Neural crest cell (in vitro differentiated cells): ENCODE measurements at places on chromosomes 5 and 9.

DNA sequence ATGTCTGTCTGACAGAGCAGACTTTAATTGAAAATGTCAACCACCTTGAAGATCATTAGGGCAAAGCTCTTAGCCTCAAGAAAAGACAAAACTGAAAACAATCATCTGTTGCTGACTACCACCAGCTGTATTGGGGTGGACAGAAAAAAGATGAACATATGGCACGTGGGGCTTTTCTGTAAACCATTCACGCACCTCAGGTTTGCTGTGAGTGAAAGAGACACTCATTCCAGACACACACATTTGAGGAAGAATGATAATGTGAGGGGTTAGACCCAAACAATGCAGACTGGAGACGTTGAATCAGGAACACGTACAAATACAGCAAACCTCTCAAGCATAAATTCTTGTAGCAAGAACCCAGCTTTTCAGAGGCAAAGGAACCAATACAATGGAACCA lies 158.7 kb downstream of the EBF1 start:
- DNase-seq: no peak

DNA sequence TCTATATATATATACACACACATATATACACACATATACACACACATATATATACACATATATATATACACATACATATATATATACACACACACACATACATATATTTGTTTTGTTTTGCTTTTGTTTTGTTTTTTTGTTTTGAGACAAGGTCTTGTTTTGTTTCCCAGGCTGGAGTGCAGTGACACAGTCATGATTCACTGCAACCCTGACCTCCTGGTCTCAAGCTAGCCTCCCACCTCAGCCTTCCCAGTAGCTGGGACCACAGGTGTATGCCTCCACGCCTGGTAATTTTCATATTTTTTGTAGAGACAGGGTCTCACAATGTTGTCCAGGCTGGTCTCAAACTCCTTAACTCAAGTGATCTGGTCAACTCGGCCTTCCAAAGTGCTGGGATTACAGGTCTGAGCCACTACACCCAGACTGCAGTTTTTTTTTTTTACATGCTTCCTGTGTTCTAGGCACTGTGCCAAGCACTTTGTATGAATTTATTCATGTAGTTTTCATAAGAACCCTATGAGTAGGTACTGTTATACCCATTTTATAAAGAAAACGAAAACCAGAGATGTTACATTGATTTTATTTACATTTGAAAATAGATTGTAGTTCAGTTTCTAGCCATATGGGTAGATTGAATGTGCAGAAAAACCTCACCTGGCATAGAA lies 120.7 kb downstream of the PBX3 start:
- DNase-seq: no peak

GRCh38 chr5:146825033-146825432 lies 53.5 kb downstream of the PPP2R2B start:
- peak; percentile 71 for DNase-seq

GRCh38 chr5:56269216-56269927 lies 36.2 kb upstream of the ANKRD55 start:
- peak; percentile 18 for DNase-seq

DNA sequence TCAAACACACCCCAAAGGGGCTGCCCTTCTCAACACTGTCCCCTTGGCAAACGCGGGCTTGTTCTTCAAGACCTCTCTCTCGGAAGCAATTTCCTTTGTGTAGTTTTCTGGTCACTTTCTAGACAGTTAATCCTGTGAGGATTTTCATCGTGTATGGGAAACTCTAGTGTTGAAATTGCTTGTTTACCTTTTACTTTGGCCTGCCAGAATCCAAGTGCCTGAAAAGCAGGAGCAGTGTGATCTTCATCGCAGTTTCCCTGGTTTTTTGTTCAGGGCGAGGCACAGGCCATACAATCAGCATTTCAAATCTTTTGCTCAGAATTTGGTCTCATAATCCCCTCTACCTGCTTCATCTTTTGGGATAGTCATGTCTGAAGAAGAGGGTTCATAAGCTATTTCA lies 115.7 kb upstream of the C9orf72 start:
- DNase-seq: no peak
